ENCODE measurements at places on chromosomes 6 and 20. TPM values are rescaled to one million over a fixed set of nuclear protein-coding genes. Genes with fewer than 3 reads are reported as not detected.

GRCh38 chr6:74912234-74912633 lies 293.6 kb downstream of the COL12A1 start:
- H3K36me3 ChIP-seq, result no peaks in the 10 kb centered on the region
- no peaks in the 10 kb centered on the region for H3K27me3 ChIP-seq
- no peak for DNase-seq
- H3K4me1 ChIP-seq, result no peaks in the 10 kb centered on the region

DNA sequence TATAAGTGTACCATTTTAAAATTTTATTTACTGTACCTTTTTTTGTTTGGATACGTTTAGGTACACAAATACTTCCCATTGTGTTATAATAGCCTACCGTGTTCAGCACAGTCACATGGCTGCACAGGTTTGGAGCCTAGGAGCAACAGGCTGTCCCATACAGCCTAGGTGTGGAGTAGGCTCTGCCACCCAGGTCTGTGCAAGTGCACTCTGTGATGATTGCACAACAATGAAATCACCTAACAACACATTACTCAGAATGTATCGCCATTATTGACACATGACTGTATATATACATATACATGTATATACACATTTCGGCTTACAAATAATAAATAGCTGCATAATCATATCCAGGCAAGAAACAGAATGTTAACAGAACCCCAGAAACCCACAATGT lies 15.4 kb downstream of the SERAC1 start:
- no peak overlapping the region for H3K27ac ChIP-seq
- H3K4me3 ChIP-seq, result no peak overlapping the region

- H3K36me3 ChIP-seq, result no peaks in the 10 kb centered on the region
- peaks cover 8% of the 10 kb centered on the region for H3K4me1 ChIP-seq
- H3K27ac ChIP-seq, result no peak overlapping the region
- H3K27me3 ChIP-seq, result no peaks in the 10 kb centered on the region
Measured at GRCh38 chr6:53476964-53477363, 67.9 kb downstream of the GCLC start.

DNA sequence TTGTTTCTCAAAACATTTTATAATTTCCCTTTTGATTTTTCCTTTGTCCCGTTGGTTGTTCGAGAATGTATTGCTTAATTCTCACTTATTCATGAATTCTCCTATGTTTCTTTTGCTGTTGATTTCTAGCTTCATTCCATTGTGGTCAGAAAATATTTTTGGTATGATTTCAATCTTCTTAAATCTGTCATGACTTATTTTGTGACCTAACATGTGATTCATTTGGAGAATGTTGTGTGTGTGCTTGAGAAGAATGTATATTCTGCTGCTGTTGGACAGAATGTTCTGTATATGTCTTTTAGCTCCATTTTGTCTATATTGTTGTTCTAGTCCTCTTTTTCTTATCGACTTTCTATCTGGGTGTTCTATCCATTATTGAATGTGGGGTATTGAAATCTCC lies 286.2 kb upstream of the RNF217 start:
- no peak overlapping the region for H3K27ac ChIP-seq
- no peak for DNase-seq
- no peak overlapping the region for H3K4me3 ChIP-seq
- H3K27me3 ChIP-seq, result no peaks in the 10 kb centered on the region
- no peaks in the 10 kb centered on the region for H3K4me1 ChIP-seq

DNA sequence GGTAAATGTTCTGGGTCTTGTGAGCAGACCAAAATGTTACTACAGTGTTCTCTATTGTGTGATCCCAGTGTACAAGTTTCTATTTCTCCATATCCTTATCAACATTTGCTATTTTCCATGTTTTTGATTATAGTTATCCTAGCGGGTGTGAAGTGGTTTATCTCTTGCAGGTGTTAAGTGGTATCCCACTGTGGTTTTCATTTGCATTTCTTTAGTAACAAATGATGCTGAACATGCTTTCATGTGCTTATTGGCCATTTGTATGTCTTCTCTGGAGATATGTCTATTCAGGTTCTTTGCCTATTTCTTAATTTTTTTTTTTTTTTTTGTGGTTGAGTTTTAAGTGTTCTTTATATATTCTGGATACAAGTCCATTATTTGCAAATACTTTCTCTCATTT lies 35.5 kb downstream of the NSFL1C start:
- no peak for DNase-seq
- no peak overlapping the region for H3K27ac ChIP-seq
- no peaks in the 10 kb centered on the region for H3K27me3 ChIP-seq
- no peaks in the 10 kb centered on the region for H3K36me3 ChIP-seq
- H3K4me1 ChIP-seq, result peaks cover 31% of the 10 kb centered on the region

GRCh38 chr6:37638414-37639341 lies 59.0 kb downstream of the MDGA1 start:
- no peaks in the 10 kb centered on the region for H3K36me3 ChIP-seq
- DNase-seq, result no peak
- H3K4me3 ChIP-seq, result no peak overlapping the region
- no peak overlapping the region for H3K27ac ChIP-seq
- H3K4me1 ChIP-seq, result peaks cover 5% of the 10 kb centered on the region

DNA sequence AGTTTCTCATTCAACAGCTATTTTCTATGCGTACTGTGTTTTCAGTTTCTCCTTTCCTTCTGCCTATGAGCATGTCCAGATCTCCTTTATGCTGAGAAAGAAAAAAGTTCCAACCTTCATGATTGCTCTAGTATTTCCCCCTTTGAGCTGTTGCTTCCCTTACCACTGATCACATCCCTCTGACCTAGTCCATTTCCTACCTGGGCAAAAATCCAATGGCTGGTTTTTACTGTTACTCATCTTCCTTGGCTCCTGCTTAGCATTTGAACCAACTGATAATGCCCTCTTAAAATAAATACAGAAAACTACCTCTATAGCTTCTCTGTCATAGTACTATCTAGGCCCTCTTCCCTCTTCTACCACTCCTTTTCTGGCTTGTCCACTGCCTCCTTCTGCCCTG lies 6.0 kb downstream of the RFX6 start:
- H3K27me3 ChIP-seq, result no peaks in the 10 kb centered on the region
- H3K4me1 ChIP-seq, result no peaks in the 10 kb centered on the region
- no peak overlapping the region for H3K27ac ChIP-seq
- no peak for DNase-seq

DNA sequence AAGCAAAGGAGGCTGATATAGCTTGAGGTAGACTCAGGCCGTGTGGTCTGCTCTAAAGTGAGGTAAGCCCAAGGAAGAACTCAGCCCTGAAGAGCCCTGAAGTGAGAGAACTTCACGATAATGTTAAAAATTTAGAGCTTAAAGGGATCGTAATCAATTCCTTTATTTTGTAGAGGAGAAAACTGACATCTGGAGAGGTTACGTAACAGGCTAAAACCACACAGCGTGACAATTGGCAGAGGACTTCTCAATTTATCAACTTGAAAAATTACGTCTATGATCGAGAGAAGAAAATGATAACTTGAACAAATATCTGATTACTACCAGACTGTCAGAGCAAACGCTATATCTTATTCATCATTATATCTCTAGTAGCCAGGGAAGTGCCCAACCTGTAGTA lies 121.8 kb upstream of the FOXO3 start:
- no peak overlapping the region for H3K4me3 ChIP-seq
- peaks cover 6% of the 10 kb centered on the region for H3K4me1 ChIP-seq
- H3K27me3 ChIP-seq, result peaks cover 59% of the 10 kb centered on the region
- no peak for DNase-seq
- no peak overlapping the region for H3K27ac ChIP-seq

- DNase-seq, result no peak
- H3K4me3 ChIP-seq, result no peak overlapping the region
- no peaks in the 10 kb centered on the region for H3K27me3 ChIP-seq
- no peak overlapping the region for H3K27ac ChIP-seq
Measured at GRCh38 chr6:39907871-39908575, 26.2 kb downstream of the MOCS1 start.

GRCh38 chr6:157946865-157947532 lies 34.7 kb upstream of the SYNJ2 start:
- H3K36me3 ChIP-seq, result peaks cover 15% of the 10 kb centered on the region
- H3K4me3 ChIP-seq, result no peak overlapping the region
- peak overlapping the region; percentile 27 for H3K27ac ChIP-seq
- H3K4me1 ChIP-seq, result peaks cover 37% of the 10 kb centered on the region
- no peak for DNase-seq
- peaks cover 14% of the 10 kb centered on the region for H3K27me3 ChIP-seq

GRCh38 chr6:76247527-76247926 lies 175.1 kb upstream of the IMPG1 start:
- no peak overlapping the region for H3K27ac ChIP-seq
- H3K4me3 ChIP-seq, result no peak overlapping the region
- DNase-seq, result no peak
- no peaks in the 10 kb centered on the region for H3K4me1 ChIP-seq

- H3K4me1 ChIP-seq, result peaks cover 67% of the 10 kb centered on the region
- H3K27ac ChIP-seq, result peak overlapping the region; percentile 56
- H3K36me3 ChIP-seq, result peaks cover 20% of the 10 kb centered on the region
Measured at GRCh38 chr6:157800420-157801237, 22.4 kb upstream of the SNX9 start.

GRCh38 chr6:29647927-29648642 lies 8.8 kb upstream of the MOG start:
- no peak for DNase-seq
- H3K27ac ChIP-seq, result no peak overlapping the region
- no peaks in the 10 kb centered on the region for H3K27me3 ChIP-seq
- H3K36me3 ChIP-seq, result no peaks in the 10 kb centered on the region
- no peak overlapping the region for H3K4me3 ChIP-seq

DNA sequence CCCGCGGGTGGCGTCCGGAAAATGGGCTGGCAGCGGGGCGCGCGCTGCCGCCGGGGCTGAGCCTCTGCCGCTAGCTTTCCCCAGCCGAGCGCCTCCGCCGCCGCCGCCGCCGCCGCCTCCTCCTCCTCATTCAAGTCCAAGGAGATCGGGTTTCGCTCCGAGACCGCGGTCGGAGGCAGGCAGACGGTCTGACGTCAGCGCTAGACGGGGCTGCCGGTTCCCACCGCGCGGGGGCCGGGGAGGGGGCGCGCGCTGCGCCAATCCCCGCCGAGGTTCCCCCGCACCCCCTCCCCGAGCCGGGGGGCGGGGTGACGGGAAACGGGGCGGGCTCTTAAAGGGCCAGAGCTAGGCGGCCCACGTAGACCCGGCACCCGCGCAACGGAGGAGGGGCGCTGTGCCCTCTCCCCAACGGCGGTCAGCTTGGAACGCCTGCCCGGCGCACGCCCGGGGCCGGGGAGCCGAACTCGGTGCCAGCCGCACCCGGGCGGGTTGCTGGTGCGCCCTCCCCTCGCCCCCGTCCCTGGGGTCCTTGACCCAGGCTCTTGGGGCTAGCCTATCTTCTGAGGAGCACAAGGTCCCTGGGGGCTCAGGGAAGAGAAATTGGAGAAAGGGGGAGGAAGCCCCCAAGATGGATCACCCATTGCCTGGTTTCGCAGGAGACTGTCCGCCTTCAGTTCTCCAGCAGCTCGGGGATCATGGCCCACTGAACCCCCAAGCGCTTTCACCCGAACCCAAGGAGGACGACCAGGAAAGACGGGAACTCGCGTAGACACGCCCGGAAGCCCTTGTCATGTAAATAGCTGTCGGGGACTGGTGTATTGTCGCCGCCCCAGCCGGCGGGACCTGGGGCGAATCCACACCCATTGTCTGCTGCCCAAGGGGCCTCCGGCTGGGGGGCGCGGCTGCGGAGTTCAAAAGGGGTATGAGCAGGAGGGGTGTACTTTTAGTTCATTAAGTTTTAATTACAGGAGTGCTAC lies at the start of gene PMEPA1:
TSS of gene PMEPA1 (minus strand) at position 193 of the 977 bp plus-strand sequence. CDS start 433 bp downstream, outside the sequence.
- peak within 1 kb of the TSS; percentile 54 for H3K27ac ChIP-seq
- peak; percentile 94 for DNase-seq
- peaks cover 23% of the 10 kb centered on the region for H3K4me1 ChIP-seq
- peaks cover 3% of the 10 kb centered on the region for H3K36me3 ChIP-seq

DNA sequence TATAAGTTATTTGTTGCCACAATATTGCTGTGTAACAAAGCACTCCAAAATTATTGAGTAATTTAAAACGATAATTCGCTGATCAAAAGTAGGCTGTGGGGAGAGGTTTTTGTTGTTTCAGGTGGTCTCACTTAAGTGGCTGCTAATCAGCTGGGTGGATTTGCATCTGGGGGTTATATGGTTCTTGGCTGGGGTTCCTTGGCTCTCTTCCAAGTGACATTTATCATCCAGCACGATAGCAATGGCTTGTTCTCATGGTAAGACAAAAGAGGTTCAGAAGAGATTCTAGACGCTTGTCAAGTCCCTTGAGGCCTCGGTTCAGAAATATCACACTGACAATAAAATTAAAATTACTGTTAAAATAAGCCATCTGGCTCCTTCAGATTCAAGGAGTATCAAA lies 1648.8 kb downstream of the GRIK2 start:
- no peak overlapping the region for H3K27ac ChIP-seq
- DNase-seq, result no peak
- H3K36me3 ChIP-seq, result no peaks in the 10 kb centered on the region
- H3K27me3 ChIP-seq, result no peaks in the 10 kb centered on the region

GRCh38 chr6:4606821-4607704 lies 169.1 kb upstream of the CDYL start:
- no peak overlapping the region for H3K27ac ChIP-seq
- no peak for DNase-seq
- H3K4me1 ChIP-seq, result peaks cover 4% of the 10 kb centered on the region
- H3K27me3 ChIP-seq, result peaks cover 16% of the 10 kb centered on the region
- no peaks in the 10 kb centered on the region for H3K36me3 ChIP-seq
- no peak overlapping the region for H3K4me3 ChIP-seq

FOXP4 gene
- 27.7 TPM for total RNA-seq

TCF21 gene
- not detected for total RNA-seq

FAM229B gene
- 3.3 TPM for total RNA-seq

RBPJL gene
- not detected for total RNA-seq

MCCD1 gene
- not detected for total RNA-seq

SOBP gene
- total RNA-seq, result 0.44 TPM

PACRG gene
- total RNA-seq, result not detected

HLA-DOA gene
- total RNA-seq, result 3.9 TPM

GPX5 gene
- not detected for total RNA-seq

CNR1 gene
- total RNA-seq, result 0.19 TPM

COX4I2 gene
- not detected for total RNA-seq

C6orf118 gene
- total RNA-seq, result not detected
